ENCODE measurements at places on chromosomes 4 and X.

- no peak for DNase-seq
These were observed 87.0 kb downstream of the GLRA2 start for GRCh38 chrX:14616301-14616700.

GRCh38 chr4:13294961-13295605 lies 189.1 kb downstream of the RAB28 start:
- DNase-seq, result no peak

DNA sequence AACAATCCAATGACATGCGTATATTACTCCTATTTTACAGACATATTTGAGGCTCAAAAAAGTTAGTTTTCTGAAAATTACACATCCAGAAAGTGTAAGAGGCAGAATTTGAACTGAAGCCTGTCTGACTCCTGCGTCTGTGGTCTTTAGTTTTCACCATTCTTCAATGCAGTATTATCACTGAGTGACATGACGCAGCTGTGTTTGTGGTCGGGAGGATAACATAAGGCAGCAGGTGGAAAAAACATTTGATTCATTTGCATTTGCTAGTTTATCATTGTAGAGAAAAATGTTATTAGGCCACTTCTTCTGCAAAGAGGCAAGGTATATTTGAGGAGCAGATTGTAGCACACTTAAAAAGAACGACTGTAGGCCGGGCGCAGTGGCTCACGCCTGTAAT lies 186.7 kb downstream of the TENM3 start:
- DNase-seq, result no peak

GRCh38 chrX:96861661-96862060 lies 22.0 kb upstream of the RPA4 start:
- no peak for DNase-seq

GRCh38 chr4:787561-787981 lies 38.4 kb downstream of the CPLX1 start:
- no peak for DNase-seq

DNA sequence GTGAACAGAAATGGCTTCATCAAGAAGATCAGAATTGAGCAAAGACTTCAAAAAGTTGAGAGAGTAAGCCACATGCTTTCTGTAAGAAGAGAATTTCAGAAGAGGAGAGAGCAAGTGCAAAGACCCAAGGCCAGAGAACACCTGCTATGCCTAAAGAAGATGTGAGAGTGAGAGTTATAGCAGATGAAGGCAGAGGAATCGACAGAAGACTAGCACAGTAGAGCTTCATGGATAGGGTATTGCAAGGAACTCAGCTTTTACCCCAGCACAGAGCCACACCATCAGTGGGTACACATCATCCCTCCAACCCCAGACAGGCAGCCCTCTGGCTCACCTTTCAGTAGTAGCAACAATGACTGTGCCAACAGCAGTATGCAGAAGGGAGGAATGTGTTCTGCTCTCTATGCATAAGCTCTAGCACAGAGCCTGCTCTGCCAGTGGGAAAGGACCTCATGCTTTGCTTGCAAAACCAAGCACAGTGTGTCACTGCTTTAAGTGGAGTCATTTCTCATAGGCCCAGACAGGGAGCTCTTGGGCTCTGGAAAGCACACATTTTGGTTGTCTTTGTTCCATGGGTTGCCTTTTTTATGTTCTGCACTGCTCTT lies 318.6 kb downstream of the NAF1 start:
- DNase-seq, result no peak

- DNase-seq, result no peak
These were observed 16.7 kb downstream of the TMEM175 start for GRCh38 chr4:948936-949300.

- DNase-seq, result no peak
These were observed 8.7 kb downstream of the SMARCAD1 start for GRCh38 chr4:94216394-94216793.

DNA sequence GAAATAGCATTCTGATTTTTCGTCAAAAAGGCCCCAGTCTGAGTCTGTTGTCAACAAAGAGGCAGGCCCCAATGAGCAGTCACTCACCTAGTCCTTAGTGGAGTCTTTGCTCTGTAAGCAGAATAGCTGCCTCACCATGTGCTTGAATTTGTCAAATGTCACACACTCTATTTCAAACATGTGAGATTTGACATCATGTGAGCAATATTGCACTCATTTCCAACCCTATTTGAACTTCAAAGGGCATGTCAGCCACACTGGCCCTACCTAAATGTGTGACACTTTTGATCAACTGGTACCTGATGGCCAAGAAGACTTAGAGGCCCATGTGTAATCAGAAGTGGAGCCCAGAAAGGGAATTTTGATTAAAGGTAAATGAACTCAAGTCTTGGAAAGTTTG lies 59.4 kb upstream of the PLAC1 start:
- no peak for DNase-seq

DNA sequence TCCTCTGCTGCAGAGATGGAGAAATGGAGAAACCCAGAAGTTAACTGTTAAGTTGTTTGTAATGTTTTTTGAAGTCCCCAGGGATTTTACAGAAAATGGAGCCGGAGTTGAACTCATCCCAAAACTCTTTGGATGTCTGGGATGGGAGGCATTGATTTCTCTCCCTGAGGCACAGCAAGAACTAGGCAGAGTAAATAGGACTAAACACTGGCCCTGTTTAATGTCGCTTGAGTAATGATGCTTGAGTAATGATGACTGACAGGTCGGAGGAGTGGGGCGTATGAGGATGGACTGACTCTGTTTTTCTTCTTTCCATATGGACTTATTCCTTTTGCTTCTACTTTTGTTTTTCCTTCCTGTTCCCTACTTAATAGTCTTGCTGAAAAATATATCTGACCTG lies 69.9 kb downstream of the ARHGAP10 start:
- DNase-seq, result no peak

- no peak for DNase-seq
These were observed 11.3 kb upstream of the KIAA0232 start for GRCh38 chr4:6771229-6771671.

Measured in CD4-positive, alpha-beta T cell treated with Interleukin-17A for 1 hour (primary cell).